Activated CD4-positive, alpha-beta T cell treated with anti-CD3 and anti-CD28 coated beads for 4 hours (primary cell): ENCODE measurements at places on chromosomes 7 and 10.

GRCh38 chr10:80539421-80540031, 1.8 kb downstream of the SH2D4B start:
- no peak for DNase-seq

DNA sequence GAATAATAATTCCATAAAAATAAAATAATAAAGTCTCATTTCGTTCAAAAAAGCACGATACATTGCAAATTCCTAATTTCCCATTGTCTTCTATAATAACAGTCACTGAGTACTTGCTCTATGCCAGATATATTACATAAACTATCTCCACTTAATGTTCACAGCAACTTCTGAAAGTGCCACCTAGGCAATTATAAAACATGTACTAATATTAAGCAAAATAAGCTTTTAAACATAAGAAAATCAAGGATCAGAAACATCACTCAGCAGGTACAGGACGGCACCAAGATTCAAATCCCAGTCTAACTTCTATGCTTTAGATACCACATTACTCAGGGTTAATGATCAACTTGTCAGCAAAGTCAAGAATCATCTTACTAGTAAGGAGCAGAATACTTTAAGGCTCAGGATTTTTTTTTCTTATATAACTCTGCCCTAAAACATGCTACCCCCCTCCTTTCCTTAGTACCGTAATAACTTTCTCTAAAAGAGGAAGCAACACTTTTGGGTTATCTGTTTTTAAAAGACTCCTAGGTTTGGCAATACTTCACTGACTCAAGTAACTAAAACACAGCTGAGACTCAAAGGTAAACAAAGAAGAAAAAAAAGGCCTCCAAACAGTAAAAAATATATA, 51.3 kb downstream of the USP6NL start:
- no peak for DNase-seq

DNA sequence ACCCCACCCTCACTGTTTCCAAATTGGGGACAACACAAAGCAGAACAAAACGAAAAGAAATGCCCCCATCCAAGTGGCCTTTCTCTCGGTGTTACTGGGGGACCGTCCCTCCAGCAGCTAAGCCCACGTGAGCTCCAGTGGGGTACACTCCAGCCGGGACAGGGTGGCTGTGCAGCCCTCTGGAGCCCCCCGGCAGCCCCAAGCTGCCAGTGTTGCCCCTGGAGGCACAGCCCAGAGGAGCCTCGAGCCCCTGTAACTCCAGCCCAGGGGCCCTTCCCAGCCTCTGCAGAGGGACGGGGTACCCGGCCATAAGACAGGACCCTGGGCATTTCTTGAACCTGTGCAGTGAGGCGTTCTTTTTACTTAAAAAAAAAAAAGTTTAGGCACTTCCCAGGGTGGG, 124.5 kb upstream of the KCTD7 start:
- no peak for DNase-seq

GRCh38 chr10:132690401-132690800, 95.5 kb downstream of the NKX6-2 start:
- DNase-seq: no peak

- no peak for DNase-seq
These were observed 27.9 kb upstream of the WDR11 start for GRCh38 chr10:120823266-120823665.

GRCh38 chr7:87933605-87933952, 472 bp upstream of the ADAM22 start:
- DNase-seq: no peak

DNA sequence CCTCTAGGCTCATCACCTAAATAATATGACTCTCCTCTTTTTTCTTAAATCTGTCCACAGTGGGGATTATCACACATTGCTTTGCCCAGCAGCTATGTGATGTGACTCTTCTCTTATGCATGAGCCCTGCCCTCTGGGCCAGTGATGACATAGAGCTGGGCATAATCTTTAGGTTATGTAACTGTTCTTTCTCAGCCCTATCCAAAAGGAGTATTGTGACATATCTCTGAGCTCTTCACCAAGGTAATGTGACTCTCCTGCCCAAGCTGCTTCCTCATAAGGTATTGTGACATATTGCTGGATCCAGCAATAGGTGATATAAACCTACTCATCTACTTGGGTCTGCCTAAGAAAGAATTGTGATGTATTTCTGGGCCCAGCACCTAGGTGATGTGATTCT, 37.7 kb upstream of the ZNF107 start:
- no peak for DNase-seq

DNA sequence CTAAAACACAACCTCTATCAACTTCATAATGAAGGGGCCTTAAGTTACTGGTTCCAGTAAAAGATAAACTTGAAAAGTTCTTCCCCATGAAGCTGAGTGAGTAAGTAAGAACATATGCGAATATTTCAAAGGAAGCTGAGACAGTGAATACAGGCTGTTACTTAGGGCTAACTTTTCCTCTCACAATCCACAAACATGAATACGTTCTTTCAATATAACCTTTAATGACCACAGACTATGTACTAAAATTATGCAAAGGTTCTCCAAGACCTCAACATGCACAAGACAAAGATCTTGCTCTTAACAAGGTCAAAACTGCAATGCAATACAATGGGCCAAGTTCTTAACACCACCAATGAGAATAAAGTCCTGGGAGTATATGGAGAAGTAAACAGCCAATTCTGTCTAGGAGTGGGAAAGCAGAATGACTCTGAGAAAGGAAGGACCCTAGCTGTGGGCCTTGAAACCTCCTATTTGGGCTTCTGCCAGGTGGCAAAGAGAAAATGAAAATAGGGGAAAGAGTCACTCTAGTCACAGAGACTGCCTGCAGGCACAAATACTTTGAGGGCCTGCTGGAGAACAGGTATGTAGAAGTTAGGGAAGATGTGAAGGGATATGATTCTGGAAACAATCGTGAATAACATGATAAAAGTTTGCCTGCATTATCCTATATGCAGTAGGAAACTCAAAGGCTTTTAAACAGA, 43.7 kb downstream of the OSBPL3 start:
- no peak for DNase-seq

DNA sequence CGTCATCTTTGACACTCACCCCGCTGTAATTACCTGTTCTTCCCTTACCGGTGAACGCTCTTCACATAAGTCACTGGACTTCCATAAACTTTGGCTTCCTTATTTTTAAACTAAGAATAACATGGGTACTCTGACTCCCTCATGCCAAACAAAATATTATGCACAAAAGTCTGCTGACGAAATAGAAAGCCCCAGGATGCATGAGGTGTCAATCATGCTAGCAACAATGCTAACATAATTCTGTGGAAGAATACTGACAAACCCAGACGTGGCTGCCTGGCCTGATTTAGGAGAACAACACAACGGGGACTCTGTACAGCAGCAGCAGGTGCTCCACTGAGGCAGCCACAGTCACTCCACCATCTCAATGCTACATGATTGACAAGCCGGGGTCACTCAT, 137.5 kb downstream of the CCDC71L start:
- DNase-seq: no peak

DNA sequence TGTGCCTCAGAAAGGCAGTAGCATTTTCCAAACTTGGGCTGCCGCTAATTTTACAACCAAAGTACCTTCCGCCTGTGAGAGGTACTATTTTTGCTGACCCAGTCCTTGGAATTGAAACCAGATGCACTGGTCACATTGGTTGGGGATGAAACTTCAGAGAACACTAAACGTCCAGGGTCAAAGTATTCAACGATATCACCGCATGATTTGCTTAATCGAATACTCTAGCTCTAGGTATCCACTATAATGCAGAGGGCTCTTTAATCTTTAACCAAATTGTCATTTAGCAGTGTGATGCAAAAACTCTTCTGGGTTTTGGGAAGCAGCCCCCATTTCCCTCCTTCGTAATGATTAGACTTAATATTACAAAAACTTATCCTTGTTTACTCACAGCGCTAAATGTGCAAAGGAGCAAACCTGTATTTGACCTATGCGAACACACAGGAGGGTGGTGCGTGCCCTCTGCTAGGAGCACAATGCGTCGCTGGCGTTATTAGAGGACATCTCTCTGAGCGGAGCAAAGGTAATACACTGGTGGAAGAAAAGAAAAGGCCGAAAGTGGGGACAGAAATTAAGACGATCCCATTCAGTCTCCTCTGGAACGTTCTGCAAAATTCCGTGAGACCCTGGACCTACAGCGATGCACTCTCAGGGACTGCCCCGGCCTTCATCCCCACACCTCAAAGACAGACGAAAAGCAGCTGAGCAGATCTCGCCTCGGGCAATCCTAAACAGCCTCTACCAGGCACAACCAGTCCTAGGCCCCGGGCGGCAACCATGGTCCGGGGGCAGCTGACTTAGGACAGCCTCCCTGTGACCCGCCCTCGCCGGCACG, 916 bp upstream of the EEPD1 start:
- DNase-seq: no peak

GRCh38 chr7:44802418-44803025, 6.0 kb downstream of the PPIA start:
- no peak for DNase-seq

GRCh38 chr10:71784679-71785272, 11.5 kb upstream of the VSIR start:
- DNase-seq: no peak

- no peak for DNase-seq
These were observed 3.5 kb upstream of the GHITM start for GRCh38 chr10:84135836-84136235.

DNA sequence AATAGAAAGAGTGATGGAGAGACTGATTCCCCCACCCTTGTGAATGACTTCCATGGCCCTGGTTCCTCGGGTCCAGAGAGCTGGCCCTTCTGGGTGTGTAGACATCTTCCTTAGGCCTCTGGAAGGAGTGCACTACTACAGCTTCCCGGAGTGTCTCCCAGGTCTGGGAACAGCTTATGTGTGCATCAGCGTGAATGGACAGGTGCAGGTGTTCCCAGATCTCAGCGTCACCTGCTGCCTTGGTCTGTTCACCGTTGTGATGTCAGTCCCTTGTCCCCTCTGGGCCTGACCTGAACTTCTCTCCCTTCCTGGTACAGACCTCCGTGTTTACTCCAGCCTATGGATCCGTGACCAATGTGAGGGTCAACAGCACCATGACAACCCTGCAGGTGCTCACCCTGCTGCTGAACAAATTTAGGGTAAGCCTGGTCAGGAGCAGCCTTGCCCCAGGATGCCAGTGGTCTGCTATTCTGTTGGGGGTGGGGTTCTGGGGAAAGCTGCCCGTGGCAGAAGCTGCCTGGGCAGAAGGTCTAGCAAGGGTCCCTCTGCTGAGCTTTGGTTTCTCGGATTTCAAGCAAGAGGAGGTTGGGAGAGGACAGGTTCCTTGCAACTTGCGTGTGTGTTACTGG, 10.5 kb upstream of the DEPP1 start:
- DNase-seq: no peak
